RPMI8226 (cell line): ENCODE measurements at places on chromosomes 4 and X.

DNA sequence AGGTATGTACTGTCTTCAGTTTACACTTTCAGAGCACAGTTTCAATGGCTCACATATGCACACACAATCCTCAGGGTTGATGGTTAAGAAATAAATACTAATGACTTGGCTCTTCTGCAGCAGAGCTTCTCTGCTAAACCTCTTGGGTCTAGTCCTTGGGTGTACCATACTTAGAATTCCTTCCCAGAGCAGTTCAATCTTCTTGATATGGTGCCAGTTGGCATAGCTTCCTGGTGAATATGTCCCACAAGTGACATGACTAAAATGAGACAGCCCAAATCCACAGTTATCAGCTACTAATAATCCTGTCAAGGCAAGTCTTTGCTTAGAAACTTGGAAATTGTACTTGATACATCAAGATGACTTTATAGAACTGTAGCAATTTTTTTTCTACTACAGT, 654.4 kb downstream of the IQCM start:
- no peak for DNase-seq

- peak; percentile 18 for DNase-seq
Measured at GRCh38 chr4:93788712-93789111, 39.8 kb upstream of the ATOH1 start.

DNA sequence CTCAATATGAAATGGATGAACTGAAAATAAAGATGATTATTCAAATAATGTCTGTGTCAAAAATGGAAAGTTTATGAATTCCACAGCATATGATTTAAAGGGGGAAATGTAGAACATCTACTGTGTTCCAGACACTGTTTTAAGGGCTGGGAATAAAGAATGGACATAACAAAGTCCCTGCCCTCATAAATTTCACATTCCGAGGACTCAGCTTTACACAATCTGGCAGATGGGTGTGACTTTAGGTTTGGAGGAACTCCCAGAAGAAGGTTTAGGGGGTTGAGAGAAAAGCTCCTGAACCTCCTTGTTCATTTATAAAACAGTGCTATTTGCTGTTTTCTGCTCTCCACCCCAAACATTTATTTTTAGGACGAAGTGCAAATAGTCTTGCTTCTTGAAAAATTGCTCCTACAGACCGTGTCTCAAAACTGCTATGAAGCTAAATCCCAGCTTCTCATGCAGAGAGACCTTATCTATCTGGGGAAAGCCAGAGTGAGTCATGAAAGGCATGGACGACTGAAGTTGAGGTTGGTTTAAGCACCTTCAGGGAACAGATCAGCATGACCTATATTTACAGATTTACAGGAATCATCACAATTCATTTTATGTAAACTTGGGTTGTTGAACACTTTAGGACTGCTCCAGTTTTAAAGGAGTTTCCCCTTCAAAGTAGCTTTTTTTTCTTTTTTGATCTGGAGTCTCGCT, 184.3 kb downstream of the HS6ST2 start:
- DNase-seq = no peak

DNA sequence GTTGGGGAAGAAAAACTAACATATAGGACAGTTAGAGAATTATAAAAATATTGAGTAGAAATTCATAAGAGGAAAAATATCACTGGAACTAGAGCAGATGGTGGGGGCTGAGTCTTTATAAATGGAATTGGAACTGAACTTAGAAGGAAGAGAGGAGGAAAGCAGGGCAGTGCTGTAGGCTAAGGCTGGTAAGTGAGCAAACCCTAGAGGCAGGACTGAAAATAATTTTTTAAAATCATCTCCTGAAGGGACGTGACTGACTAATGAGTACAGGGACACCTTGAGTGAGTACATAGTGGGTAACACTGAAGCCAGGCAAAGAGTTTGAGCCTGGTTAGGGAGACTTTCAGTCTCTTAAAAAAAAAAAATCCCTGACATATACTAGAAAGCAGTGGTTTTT, 63.3 kb downstream of the GALNT7 start:
- DNase-seq = no peak

DNA sequence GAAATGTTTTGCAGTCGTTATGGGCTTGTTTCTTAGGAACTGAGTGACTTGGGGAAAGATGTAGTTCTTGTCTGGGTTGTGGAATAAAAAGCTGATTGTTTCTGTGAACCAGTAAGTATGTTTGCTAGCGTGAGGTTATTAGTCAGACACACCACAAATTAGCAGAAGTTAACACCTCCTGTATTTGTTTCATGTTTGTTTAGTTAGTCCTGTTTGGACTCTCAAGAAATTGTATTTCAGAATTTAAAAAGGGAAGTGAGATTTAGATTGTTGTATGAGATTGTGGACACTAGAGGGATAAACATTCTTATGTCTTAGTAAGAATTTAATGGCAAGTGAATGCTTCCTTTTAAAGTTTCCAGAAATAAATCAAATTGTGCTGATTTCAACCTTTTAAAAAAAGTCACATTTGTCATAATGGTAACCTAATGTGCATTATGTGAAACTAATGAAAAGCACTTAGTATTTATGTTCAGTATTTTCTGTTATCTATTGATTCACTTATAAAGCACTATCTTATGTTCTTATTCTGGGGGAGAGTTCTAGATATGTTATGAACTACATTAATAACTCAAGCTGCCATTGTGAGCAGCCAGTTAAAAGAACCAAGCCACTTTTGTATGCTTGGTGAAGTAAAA, 25.6 kb downstream of the ATP10D start:
- DNase-seq = peak; percentile 20

GRCh38 chr4:120132935-120133334, 66.3 kb upstream of the MAD2L1 start:
- DNase-seq = no peak

- DNase-seq = no peak
Measured at GRCh38 chrX:103214870-103215424, at the start of gene BEX4. BEX4 (plus strand) TSS chrX:103215108; CDS start chrX:103216154, 1,046 bp downstream.

DNA sequence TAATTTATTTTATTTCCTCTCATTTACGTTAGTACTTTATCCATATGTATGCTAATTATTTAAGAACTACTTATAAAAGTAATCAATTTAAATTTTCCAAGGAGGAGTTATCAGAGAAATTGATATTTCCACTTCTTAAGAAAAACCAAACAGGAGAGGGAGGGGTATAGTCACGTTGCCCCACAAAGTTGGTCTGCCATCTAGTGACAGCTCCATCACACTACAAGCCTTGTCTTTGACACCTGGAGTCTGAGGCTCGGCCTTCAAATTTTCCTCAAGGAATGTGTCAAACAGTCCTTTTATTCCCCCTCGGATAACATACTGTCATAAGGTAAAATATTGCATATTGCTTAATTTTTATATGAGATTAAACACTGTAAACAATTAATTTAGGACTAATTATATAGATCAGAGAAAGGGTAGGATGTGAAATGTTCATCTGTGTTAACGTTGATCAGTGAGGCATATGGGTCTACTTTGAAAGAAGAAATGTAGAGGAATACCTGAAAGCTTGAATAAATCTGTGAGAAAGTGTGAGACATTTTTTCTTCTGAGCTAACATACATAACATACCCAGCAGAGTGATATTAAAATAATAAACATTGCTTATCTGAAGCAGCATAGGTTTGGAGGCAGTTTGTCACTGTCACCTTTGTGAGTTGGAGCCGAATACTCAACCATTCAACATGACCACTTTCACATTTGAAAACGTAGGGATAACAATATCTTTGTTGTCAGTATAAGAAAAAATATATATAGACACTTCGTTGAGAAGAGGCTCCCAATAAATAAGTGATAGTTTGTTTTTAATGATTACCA, 114.4 kb downstream of the GLRA3 start:
- DNase-seq = peak; percentile 11

DNA sequence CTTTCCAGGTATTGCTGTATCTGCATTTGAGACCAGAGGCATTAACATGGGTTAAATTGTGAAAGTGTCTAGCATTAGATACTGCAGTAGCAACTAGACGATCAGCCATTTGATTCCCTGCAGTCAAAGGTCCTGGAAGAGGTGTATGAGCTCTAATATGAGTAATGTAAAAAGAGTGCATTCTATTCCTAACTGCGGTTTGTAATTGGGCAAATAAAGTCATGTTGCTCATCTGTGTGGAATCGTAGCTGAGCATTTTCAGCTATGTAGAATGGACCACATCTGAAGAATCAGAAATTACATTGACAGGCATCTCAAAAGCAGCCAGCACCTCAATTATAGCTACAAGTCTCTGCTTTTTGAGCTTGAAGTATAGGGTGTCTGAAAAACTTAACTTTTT, 157.6 kb downstream of the ZNF518B start:
- DNase-seq = no peak

DNA sequence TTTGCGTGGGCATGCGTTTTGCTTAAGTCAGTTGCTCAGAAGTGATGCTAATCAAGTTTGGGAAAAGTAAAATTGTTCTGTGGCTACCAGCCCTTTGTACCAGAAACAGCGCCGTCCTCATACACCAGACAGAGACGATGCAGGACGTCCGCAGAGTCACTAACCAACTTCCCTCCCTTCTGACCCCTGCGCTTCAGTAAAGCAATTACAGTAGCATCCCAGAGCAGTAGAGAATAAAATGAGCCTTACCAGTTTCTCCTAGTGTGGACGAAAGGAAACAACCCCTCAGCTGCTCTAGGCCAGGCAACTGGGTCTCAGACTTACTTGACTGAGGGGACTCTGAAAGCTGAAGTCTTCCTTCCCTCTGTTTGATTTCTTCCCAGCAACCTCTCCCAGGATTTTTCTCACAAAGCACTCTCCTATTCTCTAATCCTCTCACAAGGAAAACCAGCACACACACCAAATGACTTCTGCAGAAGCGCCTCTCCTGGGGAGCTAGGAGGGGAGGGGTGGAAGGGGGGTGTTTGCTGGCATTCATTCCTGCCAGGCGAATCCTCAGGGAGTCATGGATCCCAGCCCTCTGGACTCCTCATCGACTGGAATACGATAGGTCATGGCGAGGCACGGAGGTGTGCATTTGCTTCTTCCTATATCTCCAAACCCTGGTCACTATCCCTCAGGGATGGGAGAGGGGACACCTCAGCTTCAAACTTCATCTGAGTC, 56.0 kb upstream of the MID1 start:
- DNase-seq = no peak

DNA sequence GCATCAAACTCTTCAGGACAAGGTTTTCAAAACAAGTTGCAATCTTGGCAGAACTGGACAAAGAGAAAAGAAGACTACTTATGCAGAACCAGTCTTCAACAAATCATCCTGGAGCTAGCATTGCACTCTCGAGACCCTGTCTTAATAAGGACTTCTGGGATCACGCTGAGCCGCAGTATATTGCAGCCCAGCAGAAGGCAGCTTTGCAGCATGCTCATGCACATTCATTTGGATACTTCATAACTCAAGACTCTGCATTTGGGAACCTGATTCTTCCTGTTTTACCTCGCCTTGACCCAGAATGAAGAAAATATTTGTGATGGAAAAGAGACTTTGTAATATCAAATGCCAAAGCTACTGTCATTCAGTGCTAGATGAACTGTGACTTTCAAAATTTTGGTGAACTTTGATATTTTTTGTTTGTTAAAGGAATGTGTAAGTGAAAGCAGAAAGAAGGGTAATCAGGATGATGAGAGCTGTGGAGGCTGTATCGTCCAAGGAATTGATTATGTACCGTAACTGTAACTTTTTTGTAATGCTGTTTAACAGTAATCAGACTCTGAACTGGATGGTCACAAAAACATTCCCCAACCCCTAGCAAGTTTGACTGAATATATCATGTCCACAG, 27.2 kb downstream of the HSPA4L start:
- no peak for DNase-seq

GRCh38 chr4:151524610-151525009, 115.6 kb downstream of the FHIP1A start:
- no peak for DNase-seq

GRCh38 chr4:113051361-113051760, 1.9 kb downstream of the ANK2 start:
- DNase-seq = no peak

- DNase-seq = no peak
Measured at GRCh38 chrX:134715930-134716619, 57.8 kb upstream of the PLAC1 start.

- no peak for DNase-seq
Measured at GRCh38 chr4:53917729-53918128, 146.7 kb downstream of the CHIC2 start.

- no peak for DNase-seq
Measured at GRCh38 chrX:22060415-22061280, 28.5 kb downstream of the PHEX start.

- no peak for DNase-seq
Measured at GRCh38 chr4:126784966-126785580, 847.7 kb upstream of the INTU start.

- DNase-seq = no peak
Measured at GRCh38 chr4:7422898-7423180, 11.9 kb downstream of the PSAPL1 start.

DNA sequence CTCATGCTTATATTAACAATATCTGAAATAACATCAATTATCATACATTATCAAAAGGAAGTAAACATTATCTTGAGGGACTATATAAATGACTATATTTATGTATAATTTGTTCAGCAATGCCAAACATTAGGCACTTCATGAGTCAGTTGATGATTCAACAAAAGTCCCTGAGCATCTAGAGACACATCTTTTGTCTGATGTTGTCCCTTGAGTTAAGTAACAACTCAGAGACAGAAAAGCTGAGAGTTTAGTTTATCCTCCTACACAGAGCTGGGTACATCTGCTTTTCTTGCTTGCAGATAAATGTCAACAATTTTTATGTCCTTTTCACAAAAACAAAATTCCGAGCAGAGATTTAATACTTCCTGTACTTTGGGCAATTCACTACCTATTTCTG, 311.1 kb downstream of the INPP4B start:
- no peak for DNase-seq

DNA sequence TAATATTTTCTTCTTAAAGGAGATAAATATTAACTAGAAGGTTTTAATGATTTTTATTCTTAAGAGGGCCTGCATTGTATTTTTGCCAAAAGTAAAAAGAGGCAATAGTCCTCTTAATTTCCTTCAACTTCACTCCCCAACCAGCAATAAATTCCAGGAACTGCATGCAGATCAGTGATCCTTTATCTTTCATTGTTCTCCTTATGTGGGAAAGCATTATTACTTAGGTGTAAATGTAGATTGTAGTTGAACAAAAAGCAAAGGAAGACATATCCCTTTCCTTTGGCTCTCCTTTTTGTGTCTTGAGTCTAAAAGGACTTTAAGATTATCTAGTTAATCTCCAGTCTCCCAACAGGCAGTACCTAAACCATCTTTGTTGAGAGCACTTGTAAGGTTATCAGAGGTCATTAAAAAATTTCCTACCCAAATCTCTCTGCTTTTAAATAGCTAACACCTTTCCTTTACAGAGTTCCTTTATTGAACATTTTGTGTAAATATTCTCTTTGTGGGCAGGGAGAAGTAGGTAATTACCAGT, 55.3 kb downstream of the RAPGEF2 start:
- no peak for DNase-seq

DNA sequence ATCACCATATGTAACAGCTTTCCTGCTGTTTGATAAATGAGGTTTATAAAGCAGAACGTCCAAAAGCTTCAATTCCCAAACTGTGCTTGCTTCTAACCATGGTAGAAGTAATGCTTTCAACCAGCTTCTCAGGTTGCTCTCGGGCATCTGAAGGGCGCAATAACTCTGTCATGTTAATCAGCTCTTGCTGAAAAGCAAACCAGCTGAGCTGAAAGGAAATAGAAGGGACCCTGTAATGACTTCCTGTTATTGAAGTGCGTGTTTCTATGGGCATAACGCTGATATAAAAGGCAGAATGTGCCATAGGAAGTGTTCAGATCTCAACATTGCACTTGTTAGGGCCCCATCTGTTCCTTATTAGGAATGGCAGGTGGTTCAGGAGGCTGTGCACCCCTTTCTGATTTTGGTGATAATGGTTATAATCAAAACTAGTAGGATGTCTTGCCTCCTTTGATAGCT, 21.2 kb downstream of the HERC3 start:
- DNase-seq = no peak

GRCh38 chr4:80897537-80898303, 132.8 kb upstream of the BMP3 start:
- DNase-seq = no peak

- no peak for DNase-seq
Measured at GRCh38 chrX:112611776-112612175, 68.0 kb downstream of the LHFPL1 start.
